GM12892 (cell line): ENCODE measurements at places on chromosomes 13 and 19.

- DNase-seq = no peak
These were observed 154.2 kb downstream of the TNFRSF19 start for GRCh38 chr13:23724196-23724970.

GRCh38 chr13:32587811-32588170 lies 1.5 kb downstream of the PDS5B start:
- no peak for DNase-seq

DNA sequence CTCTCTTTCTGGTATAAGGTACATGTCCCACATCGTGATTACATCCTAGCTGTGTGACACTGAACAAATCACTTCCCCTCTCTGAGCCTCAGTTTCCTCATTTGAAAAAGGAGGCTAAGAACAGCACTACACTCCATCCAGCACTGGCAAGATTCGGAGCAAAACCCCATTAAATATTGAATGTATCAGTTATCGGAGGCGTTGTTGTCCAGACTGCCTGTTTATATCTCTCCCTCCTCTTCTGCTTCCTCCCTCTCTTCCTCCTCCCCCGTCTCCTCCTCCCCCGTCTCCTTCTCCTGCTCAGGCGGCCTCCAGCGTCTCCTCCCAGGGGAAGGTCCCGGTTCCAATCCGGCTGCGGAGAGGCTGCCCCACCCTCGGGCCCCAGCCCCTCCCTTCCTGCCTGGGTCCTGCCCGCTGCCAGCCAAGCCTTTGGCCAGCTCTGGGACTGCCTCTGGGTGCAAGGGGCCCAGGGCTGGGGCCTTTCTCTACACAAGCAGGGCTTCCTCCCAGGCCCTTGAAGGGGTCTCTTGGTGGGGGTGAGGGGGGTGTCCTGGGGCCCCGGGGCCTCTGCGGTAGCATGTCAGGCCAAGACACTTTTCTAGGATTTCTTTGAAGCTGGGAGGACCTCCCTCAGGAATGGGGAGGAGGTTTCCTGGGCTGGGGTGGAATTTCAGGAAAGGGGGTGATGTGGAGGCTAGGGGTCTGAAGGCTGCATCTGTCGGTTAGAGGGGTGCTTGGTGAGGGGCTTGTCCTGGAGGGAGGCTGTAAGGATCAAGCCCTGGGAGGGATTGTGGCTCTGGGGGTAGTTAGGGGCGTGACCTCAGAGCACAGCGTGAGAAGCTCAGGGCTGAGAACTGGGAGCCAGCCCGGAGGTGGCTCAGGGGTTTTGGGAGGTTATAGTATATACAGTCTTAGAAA lies 1.9 kb downstream of the RRAS start:
- DNase-seq = no peak

- no peak for DNase-seq
These were observed 6.5 kb downstream of the TMEM259 start for GRCh38 chr19:1014161-1015060.
